ENCODE measurements at places on chromosomes 2 and 18. TPM values are rescaled to one million over a fixed set of nuclear protein-coding genes. Genes with fewer than 3 reads are reported as not detected.

DNA sequence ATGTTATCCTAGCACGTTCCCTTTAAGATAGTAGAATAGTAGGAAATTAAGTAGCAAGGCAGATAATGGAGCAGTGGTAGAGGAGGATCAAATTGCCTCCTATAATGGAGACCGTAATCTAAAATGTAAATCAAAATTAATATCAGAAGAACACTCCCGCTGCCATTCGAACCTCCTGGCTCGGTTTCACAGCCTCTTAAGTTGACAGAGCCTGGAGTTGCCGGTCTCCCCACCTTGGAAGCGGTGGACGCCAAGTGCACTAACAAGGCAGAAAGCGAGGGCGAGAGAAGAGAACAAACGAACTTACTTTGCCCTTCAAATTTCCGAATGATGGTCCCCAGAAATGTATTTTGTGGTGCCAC, 450 bp downstream of the KCNH7 start:
- DNase-seq: no peak

- no peak for DNase-seq
Observed at GRCh38 chr2:118535818-118536212, 311.6 kb downstream of the EN1 start.

GRCh38 chr18:52948868-52949444, 609.0 kb downstream of the DCC start:
- DNase-seq: no peak

DNA sequence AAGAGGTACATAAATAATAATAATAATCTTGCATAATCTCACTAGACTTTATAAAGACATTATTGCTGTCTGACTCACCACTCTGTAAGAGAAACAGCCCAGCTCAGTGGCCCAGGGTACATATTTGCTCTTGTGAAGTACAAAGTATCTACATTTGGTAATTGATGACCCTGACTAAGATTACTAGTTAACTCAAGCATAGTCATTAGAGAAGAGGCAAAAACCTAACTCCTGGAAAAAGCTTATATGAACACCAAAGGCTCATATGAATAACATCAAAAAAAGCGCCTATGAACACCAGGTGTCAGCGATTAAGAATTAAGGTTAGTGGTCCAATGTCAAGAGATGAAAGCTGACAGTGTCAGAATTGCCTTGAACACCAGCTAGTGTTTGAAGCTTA, 38.4 kb downstream of the RAD51AP2 start:
- no peak for DNase-seq

DNA sequence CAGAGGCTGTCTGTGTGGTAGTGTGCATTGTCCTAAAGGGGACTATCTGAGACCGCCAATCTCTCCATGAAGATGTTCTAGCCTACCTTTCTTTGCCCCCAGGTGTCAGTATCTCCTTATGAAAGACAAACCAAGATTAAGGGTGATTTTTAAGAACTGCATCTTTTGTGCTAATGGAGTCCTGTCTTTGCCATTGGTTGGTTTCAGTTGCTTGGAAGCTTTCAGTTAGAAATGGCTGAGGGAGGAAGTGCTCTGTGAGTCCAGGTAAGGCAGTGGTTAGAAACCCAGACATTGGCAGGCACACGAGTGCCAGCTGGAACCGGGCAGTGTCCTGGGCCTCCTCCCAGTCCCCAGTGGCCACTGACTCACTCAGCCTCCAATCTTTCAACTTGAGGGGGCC, 111.3 kb downstream of the DOCK10 start:
- DNase-seq: no peak

DNA sequence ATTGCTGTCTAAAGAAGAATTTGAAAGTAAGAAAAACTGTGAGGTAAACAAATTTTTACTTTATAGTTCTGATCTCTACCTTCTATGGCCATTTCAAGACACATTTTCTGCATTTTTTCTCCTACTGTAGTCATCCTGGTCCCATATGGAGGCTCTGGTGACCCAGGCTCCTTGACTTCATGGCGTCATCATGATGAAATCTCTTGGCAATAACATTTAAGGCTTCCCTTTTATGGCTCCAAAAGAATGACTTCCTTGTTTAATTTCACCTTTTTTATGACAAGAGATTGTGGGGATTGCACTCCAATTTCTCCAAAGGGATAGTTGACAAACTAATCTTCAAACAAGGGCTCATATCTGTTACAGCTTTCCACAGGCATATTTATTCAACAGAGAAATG, 143.0 kb upstream of the SCN7A start:
- no peak for DNase-seq

DNA sequence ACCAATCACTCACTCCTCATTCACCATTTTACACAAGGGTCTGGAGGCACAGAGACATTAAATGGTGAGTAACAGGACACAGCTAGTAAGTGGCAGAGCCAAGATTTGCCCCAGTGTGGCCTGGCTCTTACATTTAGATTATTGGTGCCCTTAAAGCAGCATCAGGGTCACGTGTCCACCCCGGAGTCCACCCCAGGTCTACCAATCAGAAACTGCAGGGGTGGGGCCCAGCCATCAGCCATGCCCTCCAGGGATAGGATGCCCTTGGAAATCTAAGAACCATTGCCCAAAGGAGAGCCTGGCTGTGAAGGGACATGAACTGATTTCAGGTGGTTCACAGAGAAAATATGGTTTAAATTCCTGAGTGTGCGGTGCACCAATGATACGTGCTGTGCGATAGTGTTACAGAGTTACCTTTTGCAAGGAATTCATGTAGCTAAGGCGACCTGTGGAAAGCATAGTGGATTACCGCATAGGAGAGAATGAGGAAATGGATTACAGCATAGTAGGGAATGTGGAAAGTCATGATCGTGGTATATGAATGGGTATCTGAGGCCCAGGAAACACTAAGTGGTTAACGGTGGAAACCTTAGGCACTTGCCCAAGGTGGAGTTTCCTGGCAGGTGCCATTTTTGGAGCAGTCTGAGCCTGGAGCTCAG, 17.8 kb downstream of the IGFBP5 start:
- no peak for DNase-seq

- DNase-seq: peak; percentile 87
Observed at GRCh38 chr18:55322178-55322735, 265.7 kb downstream of the TCF4 start.

DNA sequence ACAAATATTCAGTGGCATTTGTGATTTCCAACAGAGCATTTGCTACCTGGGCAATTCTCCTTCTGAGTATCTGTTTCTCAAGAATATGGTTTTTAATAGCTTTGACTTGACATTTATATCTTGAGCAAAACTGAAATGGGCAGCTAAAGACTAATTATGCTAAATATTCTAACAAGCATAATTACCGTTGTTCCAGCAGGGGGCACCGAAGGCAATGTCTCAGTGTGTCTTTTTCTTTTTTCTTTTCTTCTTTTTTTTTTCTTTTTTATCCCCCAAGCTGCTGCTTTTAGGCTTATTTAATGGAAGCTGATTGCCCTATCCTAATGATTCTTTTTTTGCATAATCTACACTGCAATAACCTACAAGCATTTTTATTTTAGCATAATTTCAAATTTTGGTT, 138.9 kb upstream of the NABP1 start:
- peak; percentile 59 for DNase-seq

DNA sequence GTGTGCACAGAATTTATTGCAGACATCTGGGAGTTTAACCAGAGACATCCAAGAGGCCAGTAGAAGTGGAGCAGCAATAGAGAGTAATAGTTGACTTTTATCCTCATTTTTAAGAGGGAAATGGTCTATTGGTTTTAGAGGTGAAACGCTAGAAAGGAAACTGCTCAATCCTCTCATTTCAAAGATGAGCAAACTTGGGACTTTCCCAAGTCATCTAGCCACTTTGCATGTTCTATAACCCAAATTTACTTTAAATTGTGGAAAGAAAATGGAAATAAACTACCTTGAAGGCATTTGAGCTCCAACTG, 601.7 kb downstream of the ARHGAP15 start:
- DNase-seq: no peak

DNA sequence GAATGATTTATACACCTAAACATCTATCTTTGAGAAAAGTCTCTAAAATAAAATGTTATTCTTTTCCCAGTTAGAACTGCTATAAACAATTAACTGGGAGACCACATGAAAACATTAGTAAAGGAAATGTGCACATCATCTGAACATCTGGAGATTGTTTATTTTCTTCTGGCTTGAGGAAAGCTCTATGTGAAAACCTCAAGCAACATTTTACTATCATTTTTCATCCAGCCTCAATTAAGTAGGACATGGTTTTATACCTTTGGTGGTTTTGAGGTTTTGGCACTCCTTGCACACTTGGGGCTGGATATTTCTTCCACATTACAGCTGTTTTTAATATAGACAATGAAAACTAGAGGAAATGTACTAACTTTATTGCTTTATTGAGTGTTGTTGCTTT, 609.5 kb upstream of the SLC8A1 start:
- DNase-seq: no peak

GRCh38 chr2:9191041-9191481, 15.6 kb upstream of the ASAP2 start:
- peak; percentile 72 for DNase-seq

GRCh38 chr18:50218432-50219197, 23.7 kb upstream of the MYO5B start:
- DNase-seq: peak; percentile 80

DNA sequence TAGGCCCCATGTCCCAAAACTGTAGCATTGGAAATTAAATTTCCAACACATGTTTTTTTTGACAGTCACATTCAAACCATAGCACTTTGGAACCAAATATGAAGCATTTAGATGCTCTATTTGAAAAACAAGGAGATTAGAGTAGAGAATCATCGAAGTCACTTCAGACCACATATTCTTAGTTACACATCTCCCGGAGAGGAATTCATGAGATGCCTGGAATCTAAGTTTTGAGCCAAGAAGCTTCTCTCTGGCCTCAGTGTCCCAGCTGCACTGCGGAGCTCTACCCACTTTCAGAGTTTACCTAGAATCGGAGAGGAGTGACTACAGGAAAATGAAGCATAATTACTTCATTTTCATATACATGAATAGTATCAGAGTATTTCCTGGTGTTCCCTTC, 385.9 kb downstream of the TNS1 start:
- no peak for DNase-seq

DNA sequence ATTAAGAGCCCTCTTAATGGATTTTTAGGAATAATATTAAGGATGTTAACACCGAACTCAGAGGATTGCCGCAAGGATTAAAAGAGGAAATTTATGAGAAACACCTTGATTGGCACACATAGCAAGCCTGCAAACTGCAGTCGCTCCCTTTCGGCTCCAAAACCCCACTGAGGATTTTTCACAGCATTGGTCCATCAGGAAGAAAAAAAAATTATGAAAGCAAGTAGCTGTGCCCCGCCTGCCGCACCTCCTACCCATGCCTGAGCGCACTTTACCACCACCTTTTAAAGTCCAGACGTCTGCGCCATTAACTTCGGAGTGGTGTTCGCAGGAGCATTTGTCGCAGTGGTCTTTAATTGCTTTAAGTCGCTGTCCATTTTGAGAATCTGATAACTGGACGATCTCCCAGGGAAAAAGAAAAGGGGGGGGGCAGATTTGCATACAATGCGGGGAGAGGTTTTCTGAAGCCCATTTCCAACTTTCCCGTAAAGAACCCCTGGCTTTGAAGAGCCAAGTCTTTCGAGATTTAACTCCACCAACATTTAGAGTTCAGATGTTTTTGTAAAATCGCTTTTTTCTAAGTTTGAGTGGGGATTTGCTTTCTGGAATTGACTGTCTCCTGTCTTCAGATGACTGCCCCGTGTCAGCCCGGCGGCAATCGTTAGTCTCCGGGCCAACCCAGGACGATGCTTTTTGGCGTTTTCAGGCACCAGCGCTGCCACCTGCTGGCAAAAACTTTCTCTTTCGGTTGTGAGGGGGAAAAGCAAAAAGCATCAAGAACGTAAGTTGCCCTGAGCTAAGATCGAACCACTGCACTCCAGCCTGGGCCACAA, 913 bp upstream of the TRABD2A start:
- DNase-seq: peak; percentile 95

- DNase-seq: peak; percentile 58
Observed at GRCh38 chr2:167333245-167333644, 445.0 kb downstream of the XIRP2 start.

DNA sequence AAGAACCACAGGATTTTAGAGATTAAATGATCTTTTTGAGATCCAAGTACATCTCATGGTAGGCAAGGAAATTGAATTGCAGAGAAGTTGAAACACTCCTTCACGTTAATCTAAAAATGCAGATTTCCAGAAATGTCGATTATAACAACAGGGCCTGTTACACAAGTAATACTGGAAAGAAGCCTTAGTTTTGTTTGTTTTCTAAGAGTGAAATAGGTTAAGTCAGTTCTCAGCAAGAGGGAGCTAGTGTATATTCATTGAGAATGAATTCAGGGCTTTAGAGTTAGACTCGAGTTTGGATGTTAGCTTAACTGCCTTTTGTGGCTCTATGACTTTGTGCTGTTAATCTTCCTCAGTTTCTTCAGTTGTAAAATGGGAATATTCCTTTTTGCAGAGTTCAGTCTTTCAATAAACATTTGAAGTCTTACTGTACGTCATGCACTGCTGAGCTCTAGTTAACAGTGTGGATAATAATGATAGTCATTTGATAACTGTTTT, 926 bp downstream of the NDUFV2 start:
- no peak for DNase-seq

DNA sequence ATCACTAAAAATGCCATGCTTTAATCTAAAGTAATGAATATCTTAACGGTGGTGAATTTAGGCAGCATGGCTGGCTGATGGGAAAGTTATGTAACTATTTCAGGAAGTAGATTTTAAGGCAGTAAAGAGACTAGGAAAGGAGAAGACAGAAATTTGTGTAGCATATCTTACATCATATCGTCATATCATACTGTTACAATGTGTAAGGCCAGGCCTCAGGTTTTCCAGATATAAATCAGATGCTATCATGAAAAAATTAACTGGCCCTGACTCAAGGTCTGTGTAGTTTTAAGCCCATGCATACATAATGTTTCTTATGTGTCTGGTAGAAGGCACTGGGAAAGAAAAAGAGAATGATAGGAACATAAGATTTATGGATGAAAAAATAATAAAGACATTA, 8.9 kb upstream of the FAP start:
- DNase-seq: no peak

- DNase-seq: no peak
Observed at GRCh38 chr2:18932853-18933252, 343.5 kb upstream of the NT5C1B start.

- DNase-seq: no peak
Observed at GRCh38 chr2:186605041-186605440, 15.2 kb downstream of the ITGAV start.

DNA sequence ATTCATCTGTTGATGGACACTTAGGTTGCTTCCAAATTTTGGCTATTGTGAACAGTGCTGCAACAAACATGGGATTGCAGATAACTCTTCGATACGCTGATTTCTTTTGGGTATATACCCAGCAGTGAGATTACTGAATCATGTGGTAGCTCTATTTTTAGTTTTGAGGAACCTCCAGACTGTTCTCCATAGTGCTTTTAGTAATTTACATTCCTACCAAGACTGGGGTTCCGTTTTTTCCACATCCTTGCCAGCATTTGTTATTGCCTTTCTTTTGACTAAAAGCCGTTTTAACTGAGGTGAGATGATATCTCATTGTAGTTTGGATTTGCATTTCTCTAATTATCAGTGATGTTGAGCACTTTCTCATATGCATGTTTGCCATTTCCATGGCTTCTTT, 200.3 kb downstream of the MBD5 start:
- DNase-seq: no peak

Gene CDKL4
- total RNA-seq: not detected

Gene MEP1B
- total RNA-seq: not detected

Gene DSG1
- total RNA-seq: not detected

Gene MYCN
- 36.2 TPM for total RNA-seq

Gene GRHL1
- total RNA-seq: 2.2 TPM

Gene PLEKHH2
- total RNA-seq: 5.0 TPM

Gene SEPTIN10
- total RNA-seq: 103 TPM

Gene ERLEC1
- 40.4 TPM for total RNA-seq

Gene ST3GAL5
- 23.4 TPM for total RNA-seq

Gene RUFY4
- not detected for total RNA-seq

Gene RAD51AP2
- not detected for total RNA-seq

Gene FNDC4
- total RNA-seq: 14.6 TPM
